ENCODE measurements at places on chromosomes 1 and 21.

DNA sequence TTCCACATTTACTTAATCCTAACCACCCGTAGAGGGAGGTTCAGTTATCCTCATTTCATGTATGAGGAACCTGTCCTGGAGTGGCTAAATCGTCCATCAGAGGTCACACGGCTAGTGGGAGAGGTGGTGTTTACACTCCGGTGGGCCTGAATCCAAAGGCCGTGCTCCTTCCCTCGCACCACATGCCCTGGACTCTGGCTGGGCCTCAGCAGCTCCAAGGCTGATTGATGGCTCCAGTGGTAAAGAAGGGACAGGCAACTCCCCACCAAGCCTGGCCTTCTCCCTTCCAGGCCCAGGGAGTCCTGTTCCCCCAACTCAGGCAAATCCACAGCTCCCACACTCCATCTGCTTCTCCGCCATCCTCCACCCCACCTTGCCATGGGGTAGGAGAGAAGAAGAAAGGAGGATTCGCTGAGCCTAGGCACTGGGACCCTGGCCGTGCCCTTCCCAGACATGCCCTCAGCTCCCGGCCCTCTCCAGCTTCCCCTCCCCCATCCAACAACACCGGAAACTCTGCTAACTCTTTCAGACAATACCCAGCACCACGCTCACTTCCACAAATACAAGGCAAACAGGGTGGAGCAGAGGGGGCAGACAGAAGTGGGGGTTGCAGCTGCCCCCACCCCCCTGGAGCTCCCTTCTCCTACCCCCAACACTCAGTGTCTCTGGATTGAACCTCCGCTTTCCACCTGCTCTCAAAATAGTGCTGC is 10.9 kb downstream of the ARHGEF2 start:
- no peak for DNase-seq

- DNase-seq, result no peak
Observed at GRCh38 chr1:34356853-34357252, 180.1 kb downstream of the C1orf94 start.

DNA sequence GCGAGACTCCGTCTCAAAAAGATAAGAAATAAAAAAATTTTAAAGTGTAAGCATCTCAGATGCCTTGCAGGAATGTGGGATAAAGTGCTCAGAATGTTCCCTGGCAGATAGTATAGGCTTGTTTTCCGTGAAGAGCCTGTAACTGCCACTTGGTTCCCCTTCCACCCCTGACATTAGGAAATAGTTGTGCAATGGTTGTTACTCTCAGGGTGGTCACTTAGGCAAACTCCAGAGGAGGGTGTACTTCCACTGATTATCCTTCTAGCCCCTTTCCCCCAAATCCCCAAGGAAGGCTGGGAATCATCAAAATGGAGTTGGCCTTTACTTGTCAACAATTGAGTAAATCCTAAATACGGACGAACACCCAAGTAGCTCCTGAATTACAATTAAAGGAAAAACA is 10.4 kb downstream of the RPL11 start:
- DNase-seq, result no peak

GRCh38 chr1:169113613-169114119 is 7.2 kb downstream of the ATP1B1 start:
- peak; percentile 29 for DNase-seq

- DNase-seq, result no peak
Observed at GRCh38 chr1:20511518-20512428, 3.8 kb upstream of the MUL1 start.

GRCh38 chr1:96472471-96472870 is 249.1 kb upstream of the PTBP2 start:
- DNase-seq, result no peak

GRCh38 chr1:218425647-218426342 is 80.7 kb downstream of the TGFB2 start:
- no peak for DNase-seq

DNA sequence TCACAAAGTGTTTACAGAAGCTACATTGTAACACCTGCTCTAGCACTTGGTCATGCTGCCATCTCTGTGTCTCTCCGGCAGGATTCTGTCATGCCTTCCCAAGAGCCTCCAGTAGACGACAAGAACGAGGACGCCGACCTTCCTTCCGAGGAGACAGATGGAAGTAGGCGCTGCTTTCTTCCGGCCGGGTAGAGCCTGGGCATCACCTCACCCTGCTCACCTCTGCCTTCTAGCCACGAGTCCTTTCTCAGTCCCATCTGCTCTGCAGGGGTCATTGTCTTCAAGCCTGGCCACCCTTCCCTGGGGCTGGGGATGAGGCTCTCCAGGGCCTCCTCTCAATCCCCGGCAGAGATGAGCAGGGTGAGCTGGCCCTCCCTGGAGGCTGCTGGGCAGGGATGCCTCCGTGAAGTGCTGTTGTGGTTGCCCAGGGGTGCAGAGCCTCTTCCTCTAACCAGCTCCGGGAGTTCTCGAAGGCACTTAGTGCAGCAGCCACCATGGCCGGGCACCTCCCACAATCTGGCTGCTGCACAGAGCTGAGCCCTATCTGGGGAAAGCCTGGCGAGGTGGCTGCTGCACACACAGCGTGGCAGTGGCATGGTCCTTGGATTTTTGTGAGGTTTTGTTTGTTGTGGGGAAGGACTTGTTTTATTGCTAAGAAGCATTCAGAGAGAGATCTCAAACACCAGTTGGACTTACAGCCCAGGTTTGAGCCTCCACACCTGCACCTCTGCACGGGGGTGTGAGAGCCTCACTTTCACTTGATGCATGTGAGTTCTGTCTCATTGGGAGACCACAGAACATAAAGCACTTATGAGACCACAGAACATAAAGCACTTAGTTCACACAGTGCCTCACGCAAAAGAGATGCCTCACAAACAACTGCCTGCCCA is 48.4 kb downstream of the FAAP20 start:
- DNase-seq, result no peak

- DNase-seq, result no peak
Observed at GRCh38 chr1:27330786-27331185, 8.8 kb downstream of the TMEM222 start.

DNA sequence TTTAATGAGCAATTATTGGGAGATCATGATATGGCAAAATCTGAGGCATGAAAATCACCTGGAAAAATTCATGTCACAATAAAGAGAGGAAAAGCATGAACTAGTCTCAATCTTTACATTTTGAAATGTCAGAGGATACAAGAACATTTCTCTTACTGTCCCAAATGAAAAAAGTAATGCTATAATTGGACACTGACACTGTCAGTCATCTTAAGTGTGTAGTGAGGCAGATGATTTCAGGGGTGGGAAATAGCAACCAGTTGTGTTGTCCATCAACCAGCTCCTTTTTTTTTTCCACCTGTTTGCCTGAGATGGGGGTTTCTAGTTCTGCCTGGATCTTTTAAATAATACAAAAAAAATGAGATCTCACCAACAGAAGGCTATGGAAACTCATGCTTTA is 646.2 kb downstream of the KCNT2 start:
- no peak for DNase-seq

DNA sequence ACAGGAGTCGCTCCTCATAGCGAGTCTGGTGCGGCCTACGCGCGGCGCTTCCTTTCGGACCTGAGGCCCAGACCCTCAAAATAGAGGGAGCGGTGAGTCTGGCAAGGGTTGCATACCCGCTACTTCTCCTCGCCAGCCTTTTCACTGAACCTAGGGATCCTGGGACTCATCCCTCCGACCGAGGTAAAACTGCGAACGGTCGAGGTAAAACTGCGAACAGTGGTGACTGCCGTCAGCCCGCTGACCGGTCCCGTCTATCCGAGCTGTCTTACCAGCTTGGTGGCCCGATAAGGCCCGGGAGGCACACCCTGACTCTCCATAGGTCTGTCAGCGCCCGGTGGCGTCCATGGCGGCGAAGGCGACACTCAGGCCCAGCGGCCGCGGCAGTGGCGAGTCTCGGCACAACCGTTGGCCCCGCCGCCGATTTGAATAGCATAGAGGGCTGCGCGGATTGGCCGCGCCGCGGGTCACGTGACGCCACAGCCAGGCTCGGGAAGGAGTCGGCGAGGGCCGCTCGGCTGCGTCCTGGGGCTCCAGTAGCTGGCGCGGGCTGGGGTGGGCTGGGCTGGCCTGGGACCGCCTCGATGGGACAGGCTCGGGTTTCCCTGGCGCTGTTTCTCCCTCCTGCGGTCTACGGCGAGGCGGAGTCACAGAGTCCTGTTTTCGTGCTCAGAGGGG is at the start of gene DEPDC1:
TSS of gene DEPDC1 (minus strand) at position 403 of the 678 bp plus-strand sequence. CDS start at position 320, 83 bp downstream.
- DNase-seq, result peak; percentile 86

DNA sequence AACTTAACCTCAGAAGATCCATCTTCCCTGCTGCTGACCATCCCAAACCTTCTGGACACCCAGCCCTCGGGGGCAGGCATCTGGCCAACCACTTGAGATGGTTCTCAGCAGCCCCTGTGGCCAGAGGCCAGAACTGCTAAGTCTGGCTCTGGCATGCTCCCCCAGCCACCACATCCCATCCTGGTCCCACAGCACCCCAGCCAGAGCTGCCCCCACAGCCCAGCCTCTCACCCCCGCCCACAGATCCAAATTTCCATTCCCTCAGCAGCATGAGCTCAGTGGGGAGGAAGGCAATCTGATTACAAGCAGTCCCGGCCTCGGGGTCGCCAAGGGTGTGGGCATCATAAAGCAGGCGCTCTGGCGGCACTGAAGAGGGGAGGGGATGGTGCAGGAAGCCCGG is 45.6 kb downstream of the GLIS1 start:
- no peak for DNase-seq

DNA sequence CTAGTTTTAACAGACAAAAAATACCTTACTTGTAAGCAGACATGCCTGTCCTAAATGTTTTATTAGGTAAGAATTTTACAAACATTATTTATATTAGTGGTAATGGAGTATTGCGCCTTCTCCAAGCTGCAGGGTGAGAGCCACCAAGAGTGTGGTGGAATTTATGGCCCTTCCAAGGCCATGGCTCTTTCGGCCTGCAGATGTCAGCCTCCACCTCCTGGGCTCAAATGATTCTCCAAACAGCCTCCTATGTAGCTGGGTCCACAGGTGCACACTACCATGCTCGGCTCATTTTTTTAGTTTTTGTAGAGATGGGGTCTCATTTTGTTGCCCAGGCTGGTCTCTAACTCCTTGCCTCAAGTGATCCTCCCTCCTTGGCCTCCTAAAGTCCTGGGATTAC is 56.3 kb downstream of the ITGB3BP start:
- no peak for DNase-seq

- DNase-seq, result no peak
Observed at GRCh38 chr1:66168467-66168887, 365.5 kb upstream of the SGIP1 start.

DNA sequence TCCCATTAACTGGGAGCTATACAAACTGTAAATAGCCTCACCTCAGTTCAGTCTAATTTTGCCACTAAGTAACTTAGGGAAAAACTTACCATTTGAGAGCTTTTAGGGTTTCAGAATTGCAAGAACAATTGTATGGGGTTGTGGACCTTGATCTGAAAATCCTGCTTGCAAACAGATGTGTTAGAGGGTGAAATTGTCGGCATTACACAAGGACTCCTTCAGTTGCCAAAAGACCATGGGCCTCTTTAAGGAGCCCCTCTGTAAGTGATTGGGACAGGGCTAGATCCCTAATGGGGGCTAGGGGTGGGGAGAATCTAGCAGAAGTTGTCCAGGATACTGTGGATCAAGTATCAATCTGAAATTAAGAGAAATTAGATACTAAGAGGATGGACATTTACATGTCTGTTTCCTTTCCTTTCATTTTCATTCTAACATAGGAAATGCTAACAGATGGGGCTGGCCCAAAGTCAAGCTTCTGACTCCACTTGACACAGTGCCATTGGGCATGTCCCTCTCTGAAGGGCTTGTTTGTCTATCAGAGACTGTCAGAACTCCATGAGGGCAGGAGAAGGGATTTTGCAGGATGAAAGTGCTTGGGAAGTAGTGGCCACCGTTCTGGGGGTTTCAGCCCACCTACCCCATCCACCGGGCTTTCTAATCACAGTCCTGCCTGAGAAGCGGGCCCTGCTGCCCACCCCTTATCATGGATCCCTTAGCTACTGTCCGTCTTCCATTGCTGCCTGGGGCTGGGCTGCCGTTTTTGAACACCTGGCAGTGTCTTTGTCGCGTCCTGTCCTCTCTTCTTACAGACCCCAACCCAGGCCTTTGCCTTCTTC is 54.7 kb downstream of the STUM start:
- no peak for DNase-seq

DNA sequence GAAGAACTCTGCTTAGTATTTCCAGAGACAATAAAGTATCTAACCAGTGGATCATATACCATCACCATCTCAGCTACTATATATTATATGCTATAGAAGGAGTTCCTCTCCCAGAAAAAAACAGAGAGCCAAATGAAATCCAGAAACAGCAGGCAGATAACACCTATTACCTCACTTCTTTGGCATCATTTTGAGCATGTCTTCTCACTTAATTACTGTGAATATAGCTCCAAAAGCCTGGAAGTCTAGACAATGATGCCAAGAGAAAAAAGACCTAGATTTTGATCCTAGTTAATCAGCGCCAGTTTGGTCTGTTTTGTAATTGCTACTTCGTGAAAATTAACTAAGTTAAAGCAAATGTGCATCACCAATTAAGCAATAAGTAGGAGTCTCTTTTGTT is 131.3 kb downstream of the EIF4G3 start:
- DNase-seq, result no peak

GRCh38 chr1:37069406-37069805 is 35.1 kb upstream of the GRIK3 start:
- no peak for DNase-seq

DNA sequence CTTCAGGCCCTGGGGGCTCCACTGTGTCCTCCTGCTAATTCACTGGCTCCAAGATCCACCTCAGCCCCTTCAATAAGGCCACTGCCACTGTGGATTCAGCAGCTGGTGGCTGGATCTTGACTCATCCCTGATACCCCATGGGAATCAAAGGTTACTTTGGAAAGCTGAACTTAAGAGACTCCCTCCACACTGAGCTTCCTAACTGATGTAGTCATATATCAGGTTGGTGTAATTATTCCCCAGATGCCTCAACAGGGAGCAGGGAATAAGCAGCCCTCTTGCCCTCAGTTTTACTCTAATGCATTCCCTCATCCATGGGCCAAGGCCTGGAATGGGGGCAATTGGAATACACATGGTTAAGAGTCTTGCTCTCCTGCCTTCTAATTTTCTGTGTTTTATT is 164.6 kb downstream of the FASLG start:
- no peak for DNase-seq

GRCh38 chr1:207904391-207904790 is 6.5 kb downstream of the CD34 start:
- no peak for DNase-seq

DNA sequence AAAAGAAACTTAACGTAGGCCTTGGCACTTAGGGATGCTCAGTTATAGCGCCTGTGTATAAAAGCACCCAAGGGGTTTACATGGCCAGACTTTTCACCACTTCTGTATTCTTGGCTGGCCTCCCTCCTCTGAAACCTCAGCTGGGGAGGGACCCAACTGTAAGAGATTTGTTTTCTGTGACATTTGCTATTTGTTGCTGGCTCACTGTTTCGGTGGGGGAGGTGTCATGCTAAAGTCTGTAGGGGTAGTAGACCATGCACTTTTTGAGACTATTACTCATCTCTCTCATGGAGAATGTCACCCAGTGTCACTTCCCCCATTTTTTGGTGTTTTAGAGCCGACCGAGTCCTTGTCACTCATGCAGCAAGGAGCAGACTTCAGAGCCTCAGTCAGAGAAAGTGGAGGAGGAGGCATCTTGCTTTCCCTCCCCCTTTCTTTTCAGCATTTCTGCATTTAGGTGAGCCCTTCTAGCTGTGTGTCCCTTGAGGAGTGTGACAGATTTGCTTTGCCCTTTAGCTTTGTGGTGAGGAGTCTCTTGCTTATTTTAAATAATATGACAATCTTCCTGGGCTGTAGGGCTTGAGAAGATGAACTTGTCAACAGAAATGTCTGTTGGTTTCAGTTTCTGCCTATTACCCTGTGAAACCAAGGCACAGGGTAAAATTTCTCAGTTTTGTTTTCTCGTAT is 160.1 kb downstream of the FASLG start:
- no peak for DNase-seq

Data from H1 (cell line).